ENCODE measurements at places on chromosomes 7 and 10.

DNA sequence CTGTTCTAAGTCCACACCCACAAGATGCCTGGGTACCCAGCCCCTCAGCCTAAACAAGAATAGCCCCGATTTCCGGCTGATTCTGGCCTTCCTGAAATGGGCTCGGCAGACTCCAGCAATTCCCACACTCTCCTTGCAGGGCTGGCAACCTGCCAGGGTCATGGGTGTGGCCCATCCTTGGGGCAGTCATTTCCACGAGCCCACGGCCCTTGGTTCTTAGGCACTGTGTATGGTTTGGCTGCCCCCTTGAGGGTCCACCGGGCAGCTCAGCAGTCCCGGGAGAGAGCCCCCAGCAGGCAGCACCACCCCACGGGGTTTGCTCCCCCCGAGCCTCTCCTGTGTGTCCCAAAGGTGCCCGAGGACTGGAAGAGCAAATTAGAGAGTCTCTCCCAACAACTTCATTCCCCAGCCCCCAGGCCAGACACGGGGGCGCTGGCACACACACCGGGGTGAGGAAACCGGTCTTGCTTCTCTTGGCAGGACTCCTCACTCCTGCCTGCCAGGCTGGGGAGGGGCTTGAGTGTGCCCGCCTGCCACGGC lies 142.2 kb downstream of the EMX2 start:
- DNase-seq = no peak

DNA sequence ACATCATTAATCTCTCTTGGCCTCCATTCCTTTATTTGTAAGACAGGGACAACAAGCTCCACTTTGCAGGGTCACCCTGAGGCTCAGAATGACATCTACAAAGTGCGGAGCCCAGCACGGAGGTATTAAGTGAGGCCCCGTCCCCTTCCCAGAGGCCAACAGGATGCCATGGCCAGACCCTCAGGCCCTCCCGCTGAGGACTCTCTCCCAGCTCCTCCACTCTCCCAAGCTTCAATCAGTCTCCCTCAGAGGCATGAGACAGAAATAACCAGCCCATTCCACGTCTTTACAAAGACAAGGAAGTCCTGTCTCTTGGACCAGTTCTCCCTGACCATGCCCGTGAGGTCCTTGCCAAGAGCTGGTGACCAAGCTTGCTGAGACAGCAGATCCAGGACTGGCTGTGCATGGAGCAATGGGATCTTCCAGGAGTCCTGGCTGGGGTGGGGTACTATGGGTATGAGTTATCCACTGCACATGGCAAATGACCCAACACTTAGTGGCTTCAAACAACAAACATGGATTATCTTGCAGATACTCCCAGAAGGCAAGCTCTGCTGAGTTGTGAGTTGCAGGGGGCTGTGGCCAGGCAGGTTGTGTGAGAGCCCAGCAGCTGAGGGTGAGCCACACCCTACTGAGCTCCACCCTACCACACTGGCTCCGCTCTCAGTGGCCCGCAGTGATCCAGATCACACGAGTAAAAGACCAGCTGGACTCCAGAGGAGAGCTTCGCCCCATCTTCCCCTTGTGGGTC lies 4.3 kb upstream of the PPIF start:
- no peak for DNase-seq

- DNase-seq = no peak
Measured at GRCh38 chr10:77493851-77494261, 143.8 kb downstream of the KCNMA1 start.

DNA sequence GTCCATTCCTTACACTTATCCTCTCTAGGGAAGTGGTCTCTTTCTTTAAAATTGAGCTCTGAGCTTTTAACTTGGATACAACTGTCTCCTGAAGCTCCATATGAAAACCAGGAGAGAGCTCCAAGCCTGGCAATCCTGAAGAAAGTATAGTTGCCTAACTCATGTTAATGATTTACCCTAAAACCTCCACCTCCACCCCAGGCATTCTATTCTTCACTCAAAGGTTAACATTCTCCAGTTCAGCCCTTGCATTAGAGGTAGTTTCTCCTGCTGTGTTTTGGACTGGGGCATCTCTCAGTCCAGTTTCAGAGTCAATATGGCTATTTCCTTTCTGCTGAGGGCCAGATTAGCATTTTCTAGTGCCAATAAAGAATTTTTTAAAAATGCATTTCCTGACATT lies 195.5 kb downstream of the SLC25A13 start:
- no peak for DNase-seq

DNA sequence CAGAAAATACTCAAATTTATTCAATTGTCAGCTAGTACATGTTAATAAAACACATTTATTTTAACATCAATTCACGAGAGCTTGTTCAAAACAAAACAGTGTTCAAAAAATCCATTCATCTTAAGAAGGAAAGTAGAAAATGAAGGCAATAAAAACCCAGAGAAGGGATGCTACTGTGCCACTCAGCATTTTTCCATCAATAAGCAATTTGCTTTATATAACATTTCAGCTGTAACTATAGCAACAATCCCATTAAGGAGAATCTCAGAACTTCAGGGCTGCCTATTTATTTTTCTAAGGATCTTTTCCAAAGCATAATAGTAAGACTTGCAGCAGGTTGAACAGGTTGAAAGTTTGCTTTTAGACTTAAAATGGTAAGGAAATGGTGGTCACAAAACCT lies 190.5 kb downstream of the PCLO start:
- DNase-seq = no peak

DNA sequence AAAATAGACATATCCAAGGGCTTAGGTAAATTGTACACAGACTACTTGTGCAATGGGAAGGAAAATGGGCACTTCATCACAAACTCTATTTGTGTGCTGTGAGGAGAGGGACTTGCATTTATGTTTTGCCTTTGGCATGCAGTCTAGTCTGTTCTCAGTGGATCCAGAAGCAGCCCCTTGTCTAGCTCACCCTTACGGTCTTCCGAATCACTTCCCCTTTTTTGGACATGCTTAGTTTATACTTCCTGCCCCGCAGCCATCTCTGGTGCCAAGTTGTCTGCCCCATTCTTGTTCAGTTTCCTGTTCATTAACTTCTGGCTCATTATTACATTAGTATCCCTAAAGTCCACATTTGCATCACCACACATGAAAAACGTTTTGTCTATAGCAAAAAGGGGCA lies 161.6 kb downstream of the NRCAM start:
- no peak for DNase-seq

- DNase-seq = no peak
Measured at GRCh38 chr10:110215286-110216170, 8.1 kb downstream of the MXI1 start.

- DNase-seq = no peak
Measured at GRCh38 chr7:54810401-54810800, 51.4 kb upstream of the SEC61G start.

DNA sequence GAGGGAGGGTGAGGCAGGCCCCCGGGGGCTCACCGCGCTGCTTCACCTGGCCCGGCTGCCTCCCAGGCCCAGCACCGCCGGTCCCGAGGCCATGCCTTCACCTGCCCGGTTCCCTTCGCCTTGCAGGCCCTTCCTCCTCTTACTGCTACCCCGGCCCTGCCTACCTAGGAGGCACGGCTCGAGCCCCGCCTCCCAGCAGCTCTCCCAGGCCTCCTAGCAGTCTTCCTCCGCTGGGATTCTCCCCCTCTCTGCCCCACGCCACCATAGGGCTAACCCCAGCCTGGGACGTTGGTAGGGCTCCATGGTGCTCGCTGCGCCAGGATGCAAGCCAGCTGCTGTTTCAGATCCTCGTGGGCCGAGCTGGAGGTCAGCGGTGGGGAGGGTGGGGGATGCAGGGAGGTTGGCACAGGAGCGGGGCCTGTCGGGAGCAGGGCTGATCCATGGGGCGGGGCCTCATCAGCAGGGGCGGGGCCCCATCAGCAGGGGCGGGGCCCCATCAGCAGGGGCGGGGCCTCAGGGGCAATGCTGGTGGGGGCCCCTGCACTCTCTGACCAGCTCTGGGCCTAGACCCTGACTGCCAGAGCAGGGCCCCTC lies 63.3 kb downstream of the RASGEF1A start:
- no peak for DNase-seq

DNA sequence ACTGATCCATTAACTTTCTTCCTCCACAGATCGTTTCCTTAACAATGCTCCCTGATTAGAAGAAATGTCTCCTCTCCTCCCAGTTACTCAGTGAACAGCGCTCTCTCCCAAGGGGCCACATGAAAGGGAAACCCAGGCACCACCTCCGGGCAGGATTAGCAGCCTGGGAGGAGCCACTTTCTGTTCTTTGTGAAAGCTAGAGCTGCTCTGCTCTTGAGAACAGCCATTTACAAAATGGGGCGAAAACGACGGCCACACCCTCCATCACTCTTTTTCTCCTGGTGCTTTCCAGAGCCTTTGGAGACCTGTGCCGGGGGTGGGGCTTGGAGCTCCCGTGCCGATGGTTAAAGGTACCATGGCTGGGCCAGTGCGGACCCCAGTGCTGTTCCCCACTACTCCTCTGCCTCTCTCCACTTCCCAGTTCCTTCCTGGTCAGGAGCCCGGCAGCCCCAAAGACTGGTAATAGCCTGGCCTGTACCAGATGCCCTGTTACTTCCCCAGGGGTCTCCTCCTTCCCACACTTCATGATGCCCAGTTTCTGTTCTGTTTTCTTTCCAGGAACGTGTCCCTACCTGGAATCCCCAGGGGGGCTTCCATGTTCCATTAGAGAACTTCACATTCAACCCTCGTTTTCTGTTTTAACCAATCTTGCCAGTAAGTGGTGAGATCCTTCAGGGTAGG lies 402.9 kb upstream of the GALNT17 start:
- no peak for DNase-seq

- DNase-seq = no peak
Measured at GRCh38 chr10:64369885-64370773, 848.9 kb downstream of the REEP3 start.

- no peak for DNase-seq
Measured at GRCh38 chr10:44460416-44460815, 75.5 kb upstream of the CXCL12 start.

- no peak for DNase-seq
Measured at GRCh38 chr7:134752006-134752760, 27.3 kb upstream of the CALD1 start.

DNA sequence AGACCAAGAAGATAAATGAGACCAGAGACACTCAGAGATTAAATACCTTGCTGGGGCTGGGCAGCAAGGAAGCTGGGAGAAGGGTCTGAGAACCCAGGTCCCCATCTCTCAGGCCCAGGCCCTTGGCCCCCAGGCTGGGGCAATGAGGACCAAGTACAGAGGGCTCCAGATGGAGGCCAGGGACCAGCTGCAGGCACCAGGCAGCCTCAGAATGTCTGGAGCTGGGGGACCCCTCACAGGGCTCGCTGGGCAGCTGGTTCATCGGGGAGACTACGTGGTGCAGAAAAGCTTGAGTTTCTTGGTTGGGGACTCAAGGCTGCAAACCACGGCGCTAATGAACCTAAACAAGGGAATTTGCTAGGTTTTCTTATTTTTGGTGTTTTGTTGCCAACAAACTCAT lies 75.6 kb downstream of the PRKAG2 start:
- no peak for DNase-seq

DNA sequence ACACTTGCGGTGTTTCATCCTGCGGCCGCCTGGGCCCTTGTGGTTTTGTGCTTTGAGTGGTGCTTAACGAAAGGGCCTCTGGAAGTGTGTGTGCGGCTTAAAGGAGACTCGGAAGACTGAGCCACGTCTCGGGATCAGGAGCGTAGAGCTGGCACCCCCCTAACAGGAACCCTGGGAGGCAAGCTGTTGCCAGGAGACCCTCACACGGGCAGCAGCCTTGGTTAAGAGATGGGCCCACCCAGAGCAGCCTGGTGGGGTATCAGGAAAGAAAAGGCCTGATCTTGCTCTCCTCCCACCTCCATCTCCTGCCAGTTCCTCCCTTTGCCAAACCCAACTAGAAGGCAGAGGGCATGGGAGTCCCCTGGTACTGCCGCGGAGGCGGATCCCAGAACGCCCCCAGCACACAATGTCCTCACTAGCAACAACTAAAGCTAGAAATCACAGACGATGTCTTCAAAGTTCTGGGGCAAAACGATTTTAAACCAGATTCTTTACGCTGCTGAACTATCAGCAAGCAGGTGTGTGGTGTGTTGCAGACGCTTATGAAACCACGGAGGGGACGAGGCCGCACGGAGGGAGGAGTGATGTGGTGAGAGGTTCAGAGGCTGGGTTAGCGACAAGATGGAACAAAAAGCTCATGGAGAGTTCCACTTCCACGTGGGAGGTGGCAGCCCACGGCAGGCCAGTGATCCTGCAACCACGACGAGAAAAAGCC lies 67.0 kb upstream of the INPP5A start:
- no peak for DNase-seq

DNA sequence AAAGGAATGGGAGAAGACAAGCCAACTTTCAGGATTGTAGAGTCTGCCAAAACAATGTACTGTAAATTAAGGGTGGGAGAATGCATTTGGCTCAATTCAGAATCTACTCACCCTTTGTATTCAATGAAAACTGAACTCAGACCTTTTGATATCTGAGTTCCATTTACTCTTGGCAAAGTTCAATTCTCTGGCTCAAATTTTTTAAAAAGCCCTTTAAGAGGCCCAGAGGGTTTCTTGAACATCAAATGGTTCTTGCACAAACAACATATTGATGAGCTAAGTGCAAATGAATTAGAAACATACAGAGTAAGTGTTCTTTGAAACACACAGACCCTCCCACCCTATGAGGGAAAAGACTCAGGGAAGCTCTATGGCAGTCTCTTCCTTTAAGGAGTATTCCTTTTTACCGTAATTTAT lies 5.2 kb upstream of the XPNPEP1 start:
- no peak for DNase-seq

- no peak for DNase-seq
Measured at GRCh38 chr10:91613411-91614187, 19.3 kb downstream of the PPP1R3C start.

- no peak for DNase-seq
Measured at GRCh38 chr7:66886152-66886551, 34.9 kb upstream of the TMEM248 start.

GRCh38 chr10:68088740-68089139 lies 13.7 kb upstream of the HERC4 start:
- DNase-seq = no peak

GRCh38 chr7:44654255-44654796 lies 47.9 kb downstream of the OGDH start:
- DNase-seq = no peak

DNA sequence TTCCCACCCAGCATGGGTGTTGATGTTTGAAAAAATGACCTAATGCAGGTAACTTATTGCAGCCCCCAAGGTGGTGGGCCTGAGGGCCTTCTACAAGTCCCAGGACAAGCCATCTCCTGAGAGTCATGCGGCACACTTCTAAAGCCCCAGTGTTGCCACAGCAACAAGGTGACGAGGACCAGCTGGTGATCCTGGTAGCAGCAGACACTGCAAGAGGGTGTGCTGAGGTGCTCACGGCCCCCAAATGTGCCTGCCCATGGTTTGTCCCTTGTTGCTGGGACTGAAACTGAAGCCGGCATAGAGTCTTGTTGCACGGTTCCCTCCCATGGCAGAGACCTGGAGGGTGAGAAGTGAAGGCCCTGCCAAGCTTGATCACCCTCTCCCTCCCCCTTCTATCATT lies 333.2 kb upstream of the MGMT start:
- DNase-seq = no peak

- no peak for DNase-seq
Measured at GRCh38 chr10:24360282-24361127, 151.6 kb downstream of the KIAA1217 start.

DNA sequence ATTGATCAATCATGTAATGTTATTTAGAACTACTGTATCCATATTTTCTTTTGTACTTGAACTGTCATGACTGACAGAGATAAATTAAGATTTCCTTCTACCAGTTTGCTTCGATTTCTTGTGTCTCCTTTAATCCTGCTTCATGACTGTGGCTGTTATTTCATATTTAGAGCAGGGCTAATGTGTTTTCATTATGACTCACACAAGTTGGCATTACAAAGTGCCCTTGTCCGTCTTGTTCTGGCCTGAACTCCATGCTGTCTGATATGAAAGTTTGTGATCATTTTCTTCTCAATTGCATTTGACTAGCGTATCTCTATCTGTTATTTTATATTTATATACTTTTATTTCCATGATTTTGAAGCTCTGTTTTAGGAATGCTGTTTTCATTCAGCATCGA lies 344.1 kb upstream of the PRKCQ start:
- DNase-seq = no peak
